OCI-LY7 (cell line): ENCODE measurements at places on chromosomes 1 and 21. TPM values are rescaled to one million over a fixed set of nuclear protein-coding genes. Genes with fewer than 3 reads are reported as not detected.

DNA sequence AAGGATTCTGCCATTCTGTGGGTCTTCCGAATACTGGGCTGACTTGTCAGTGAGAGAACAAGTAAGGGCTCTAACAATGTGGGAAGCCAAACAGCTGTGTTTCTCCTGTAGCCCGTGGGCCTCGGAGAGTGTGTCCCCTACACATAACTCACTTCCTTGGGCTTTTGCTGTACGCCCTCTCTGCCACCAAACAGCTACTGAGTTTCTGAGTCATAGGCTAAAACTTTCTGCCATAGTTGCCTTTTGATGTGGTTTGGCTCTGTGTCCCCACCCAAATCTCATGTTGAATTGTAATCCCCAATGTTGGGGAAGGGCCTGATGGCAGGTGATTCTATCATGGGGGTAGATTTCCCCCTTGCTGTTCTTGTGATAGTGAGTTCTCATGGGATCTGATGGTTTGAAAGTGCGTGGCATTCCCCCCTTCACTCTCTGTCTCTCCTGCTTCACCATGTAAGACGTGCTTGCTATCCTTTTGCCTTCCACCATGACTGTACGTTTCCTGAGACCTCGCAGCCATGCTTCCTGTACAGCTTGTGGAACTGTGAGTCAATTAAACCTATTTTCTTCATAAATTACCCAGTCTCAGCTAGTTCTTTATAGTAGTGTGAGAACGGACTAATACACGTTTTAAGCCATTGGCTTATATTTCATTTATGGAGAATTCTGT is 194.8 kb upstream of the HMCN1 start:
- no peak for DNase-seq

GRCh38 chr1:188220051-188220450 is 1391.3 kb downstream of the PLA2G4A start:
- no peak for DNase-seq

DNA sequence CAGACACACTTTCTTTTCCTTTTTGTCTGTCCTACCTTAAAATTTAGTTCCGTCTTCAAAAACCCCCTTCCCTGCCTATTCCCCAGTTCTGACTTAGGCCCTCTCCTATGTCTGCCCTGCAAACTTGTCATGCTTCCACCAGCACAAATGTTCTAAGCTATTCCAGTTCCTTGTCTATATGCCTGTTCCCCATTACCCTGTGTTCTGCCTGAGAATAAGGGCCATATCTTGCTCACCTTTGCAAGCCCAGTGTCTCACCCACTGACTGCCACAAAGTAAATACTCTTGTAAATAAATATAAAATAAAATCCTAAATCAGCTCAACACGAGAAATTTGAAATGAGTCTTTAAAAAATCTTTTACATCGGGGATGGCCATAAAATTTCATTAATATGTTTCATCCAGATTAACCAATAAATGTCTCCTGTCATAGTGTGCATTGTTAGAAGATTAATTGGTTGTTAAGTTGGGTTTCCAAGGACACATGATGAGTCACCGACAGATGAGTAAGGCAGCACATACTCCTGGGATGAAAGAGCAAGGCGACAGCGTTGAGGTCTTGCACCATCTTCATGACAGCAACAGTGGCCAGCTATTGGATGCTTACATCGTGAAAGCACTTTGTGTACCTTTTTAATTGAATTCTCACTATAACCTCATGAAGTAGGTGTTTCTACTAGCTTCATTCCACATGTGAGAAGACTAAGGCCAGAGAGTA is 92.6 kb upstream of the NGF start:
- DNase-seq: no peak

- no peak for DNase-seq
These were observed 116.5 kb downstream of the BRINP2 start for GRCh38 chr1:177287270-177287669.

DNA sequence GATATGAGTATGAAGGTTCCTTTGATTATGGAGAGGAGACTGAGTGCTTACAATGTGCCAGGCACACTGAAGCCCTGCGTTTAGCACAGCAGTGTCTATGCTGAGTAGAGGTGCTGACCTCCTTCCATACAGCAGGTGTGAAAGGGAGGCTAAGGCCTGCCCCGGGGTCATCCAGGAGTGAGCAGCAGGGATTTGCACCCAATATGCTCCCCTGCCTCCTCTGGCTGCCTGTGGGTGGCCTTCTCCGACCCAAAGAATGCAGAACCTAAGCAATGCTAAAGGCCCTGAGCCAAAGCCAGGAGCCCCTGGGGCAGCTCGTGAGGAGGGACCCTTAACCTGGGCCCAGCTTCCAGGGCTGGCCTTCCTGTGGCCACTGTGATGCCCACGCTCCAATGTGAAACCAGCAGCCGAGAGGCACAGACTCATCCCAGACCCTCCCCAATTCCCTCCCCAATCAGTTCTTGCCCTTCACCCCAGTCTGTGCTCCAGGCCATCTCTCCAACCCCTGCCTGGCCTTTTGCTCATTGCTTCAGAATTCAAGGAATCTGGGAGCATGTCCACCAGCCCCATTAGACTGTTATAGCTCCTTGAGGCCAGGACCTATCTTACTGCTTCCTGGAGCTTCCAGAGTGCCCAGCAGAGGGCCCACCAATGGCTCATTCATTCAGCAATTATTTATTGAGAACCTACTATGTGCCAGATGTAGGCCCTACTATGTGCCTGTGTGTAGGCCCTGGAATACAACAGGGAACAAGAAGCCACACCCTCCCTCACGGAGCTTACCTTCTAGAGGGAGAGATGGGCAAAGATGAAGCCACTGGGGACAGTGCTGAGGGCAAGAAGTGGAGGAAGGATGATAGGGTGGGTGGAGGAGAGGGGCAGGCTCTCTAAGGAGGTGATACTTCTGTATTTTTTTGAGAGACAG is 53.3 kb downstream of the TAS1R2 start:
- DNase-seq: no peak

DNA sequence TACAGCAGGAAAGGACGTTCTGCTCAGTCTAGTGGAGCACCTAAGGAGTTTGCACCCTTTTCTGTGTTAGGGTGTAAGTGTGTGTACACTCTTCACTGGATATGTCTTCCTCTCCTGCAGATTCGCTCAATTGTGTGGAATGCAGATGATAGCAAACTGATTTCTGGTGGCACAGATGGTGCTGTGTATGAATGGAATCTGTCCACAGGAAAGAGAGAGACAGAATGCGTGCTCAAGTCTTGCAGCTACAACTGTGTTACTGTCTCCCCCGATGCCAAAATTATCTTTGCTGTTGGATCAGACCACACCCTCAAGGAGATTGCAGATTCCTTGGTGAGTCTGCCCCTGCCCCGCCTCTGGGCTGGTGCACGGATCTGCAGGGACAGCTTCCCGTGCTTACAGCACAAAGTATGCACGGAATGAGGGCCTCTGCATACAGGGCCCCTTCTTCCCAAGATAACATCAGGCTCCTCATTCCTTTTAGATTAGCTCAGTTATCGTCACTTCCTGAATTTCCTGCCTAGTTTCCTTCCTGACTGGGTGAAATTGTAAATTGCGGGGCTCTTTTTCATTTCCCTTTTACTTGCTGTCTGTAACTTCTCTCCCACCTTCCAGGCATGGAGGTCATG is 34.6 kb downstream of the CFAP57 start:
- DNase-seq: no peak

Gene PPM1J
- 3.7 and 4.2 TPM in 2 replicates for total RNA-seq
